ENCODE measurements at places on chromosomes 12 and 14.

GRCh38 chr14:35807131-35807961 lies 1.7 kb downstream of the RALGAPA1 start:
- DNase-seq = no peak

GRCh38 chr12:124049451-124050094 lies 76.6 kb downstream of the ZNF664 start:
- DNase-seq = no peak

DNA sequence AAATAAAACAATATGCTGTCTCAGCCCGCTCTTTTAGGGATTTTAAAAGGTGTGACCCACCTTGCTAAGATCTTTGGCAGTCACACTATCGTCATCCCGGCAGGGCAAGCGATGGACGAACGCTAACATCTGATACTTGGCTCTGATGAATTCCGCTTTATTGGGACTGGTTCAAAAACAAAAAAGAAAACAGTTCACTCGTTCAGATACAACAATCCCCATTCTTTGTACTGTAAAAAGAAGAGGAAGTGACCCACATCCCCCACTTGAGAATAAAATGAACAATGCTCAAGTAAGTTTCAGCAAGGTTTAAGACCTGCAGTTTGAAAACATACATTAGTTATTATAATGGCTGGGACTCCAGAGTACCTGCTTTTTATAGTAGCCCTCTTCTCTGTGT lies 7.3 kb downstream of the GIT2 start:
- no peak for DNase-seq

DNA sequence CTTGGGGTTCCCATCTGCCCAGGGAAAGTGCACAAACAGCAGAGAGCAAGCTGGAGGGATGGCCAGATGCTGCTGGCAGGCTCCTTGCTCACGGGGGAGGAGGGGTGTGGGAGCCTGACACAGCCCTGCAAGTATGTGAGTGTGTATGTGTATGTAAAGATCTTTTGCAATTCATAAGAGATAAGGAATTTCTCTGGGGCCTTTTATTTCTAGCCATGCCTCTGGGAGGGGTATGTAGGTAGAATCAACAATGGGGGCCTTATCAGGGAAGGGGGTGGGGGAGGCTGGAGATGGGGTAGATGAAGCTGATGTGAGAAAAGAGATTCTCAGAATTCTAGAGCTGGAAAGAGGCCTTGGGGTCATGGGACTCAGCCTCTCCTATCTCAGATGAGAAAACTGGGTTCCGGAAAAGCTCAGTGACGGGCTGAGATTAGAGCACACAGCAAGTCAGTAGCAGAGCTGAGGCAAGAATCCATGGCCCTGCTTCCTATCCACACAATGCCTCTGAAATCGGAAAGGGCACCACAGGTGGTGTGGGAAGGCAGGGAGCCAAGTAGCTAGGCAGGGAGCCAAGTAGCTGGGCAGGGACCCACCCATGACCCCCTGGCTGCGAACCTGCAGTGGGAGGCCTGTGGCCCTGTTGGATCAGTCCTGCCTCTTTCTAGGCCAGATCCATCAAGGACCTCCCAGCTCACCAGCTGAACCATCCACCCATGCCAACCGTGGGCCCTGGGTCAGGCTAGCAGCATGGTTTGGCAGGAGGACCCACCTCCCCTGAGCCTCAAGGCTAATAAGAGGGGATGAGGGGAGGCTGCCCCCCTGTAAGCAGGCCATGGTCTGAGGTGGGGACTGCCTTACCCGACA lies 54.7 kb downstream of the PLEKHG3 start:
- DNase-seq = peak; percentile 92

DNA sequence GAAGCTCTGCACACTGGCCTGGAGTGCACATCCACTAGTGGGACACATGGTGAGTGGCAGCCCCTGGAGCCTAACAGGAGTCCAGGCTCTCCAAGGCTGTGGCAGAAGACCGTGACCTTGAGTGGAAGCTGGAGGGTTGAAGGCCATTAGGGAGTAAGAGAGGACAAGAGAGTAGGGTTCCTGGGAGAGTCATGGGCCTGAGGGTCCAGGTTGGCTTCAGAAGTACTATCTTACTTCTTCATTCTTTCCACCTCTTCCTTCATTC lies 406 bp downstream of the IL23A start:
- DNase-seq = no peak

GRCh38 chr12:98485792-98486340 lies 29.5 kb upstream of the TMPO start:
- peak; percentile 9 for DNase-seq

- no peak for DNase-seq
These were observed 2.6 kb upstream of the IFNG-AS1 start for GRCh38 chr12:67986632-67987031.

DNA sequence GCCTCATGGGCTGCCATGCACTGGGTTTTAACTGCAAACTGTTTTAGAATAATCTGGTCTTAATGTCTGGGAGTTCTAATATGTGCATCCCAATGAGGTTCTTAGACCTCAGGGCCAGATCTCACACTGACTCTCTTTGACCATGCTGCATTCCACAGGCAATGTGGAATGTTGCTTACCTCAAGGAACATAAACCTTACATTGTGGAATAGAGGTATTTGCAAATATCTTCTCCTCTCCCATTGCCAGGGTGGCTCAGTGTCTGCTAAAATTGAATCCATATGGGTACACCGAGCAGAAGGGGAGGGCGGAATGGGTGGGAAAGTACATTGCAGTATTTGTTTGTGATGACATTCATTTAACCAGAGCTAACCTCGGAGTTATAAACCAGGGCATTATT lies 78.6 kb downstream of the CHST11 start:
- peak; percentile 95 for DNase-seq

- no peak for DNase-seq
These were observed 67.7 kb upstream of the ARHGAP5 start for GRCh38 chr14:32009221-32009975.

DNA sequence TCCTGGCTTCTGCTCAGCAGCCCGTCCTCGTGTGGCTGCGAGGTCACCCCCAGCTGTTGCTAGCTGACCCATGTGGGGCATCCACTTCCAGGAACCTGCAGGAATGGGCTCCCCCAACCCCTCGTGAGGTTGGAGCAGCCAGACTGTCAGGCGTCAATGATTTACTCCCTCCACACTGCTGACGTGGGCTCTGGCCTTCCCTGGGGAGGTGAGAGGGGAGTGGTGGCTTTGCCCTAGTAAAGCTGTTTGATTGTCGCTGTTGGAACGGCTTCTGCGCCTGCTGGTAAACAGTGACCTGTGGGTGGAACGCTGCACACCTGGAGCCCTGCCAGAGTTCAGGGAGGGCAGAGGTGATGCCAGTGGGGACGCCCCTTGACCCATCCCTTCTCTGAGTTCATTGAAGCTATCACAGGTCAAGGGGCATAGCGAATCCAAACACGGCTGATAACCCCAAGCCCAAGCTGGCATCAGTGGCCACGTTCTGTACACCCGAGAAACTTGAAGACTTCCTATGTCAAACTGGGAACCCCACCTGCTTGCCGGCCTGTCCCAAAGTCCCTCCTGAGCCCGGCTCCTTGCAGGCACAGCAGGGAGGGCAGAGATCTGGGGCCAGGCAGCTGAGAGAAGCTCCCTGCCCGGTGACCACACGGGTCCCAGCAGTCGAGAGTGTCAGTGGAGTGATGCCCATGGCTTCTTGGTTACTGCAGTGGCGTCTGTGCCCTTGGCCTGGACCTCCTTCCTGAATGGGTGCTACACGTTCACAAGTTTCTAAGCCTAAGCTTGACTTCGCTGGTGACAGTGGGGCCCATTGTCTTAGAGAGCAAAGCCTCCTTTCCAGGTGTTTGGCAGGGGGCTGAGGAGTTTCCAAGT lies 2.7 kb downstream of the ASPG start:
- DNase-seq = no peak

DNA sequence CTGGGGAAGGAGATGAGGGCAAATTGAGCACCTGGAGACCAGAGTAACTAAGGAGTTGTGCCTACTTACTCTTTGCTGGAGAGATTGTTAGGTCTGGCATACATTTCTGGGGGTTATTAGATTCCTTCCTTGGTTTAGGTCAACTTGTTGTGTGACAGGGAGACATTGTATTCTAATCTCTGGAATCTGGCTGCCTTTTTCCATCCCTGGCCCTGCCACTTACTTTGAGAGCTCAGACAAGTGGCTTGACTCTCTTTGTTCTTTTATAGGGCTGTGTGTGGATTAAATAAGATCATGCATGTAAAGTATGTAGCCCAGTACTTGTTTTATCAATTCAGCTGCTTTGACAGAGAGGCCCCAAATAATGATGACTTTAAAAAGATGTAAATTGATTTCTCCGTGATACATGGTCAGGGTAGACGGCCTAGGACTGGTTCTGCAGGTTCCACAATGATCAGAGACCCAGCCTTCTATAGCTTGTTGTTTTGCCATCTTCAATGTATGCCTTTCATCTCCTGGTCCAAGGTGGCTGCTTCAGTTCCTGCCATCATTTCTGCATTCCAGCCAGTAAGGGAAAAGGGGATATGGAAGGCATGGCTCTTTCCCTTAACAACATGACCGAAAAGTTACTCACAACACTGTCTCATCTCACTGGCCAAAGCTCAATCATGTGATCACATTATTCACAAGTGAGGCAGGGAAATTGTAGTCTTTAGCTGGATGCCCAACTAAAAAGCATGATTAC lies 72.6 kb downstream of the CHST11 start:
- no peak for DNase-seq

GRCh38 chr12:6056406-6057240 lies 67.8 kb downstream of the VWF start:
- DNase-seq = no peak

- no peak for DNase-seq
These were observed 4.5 kb upstream of the NFYB start for GRCh38 chr12:104142543-104142942.

- DNase-seq = no peak
These were observed 52.6 kb upstream of the OTX2 start for GRCh38 chr14:56862836-56863235.

DNA sequence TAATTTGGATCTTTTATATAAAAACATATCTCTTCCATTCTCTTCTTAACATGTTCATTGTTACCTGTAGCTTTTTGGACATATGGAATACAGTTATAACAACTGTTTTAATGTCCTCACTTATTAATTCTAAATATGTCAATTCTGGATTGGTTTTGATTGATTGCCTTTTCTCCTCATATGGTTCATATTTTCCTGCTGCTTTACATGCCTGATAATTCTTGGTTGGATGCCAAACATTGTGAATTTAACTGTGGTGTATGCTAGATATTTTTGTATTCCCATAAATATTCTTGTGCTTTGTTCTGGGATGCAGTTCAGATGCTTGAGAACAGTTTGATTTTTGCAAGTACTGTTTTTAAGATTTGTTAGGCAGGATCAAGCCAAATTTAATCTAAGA lies 10.8 kb downstream of the C14orf132 start:
- DNase-seq = peak; percentile 65

Data from fibroblast of upper back skin (primary cell).